K562 (cell line): ENCODE measurements at places on chromosomes 5 and 9. TPM values are rescaled to one million over a fixed set of nuclear protein-coding genes. Genes with fewer than 3 reads are reported as not detected.

DNA sequence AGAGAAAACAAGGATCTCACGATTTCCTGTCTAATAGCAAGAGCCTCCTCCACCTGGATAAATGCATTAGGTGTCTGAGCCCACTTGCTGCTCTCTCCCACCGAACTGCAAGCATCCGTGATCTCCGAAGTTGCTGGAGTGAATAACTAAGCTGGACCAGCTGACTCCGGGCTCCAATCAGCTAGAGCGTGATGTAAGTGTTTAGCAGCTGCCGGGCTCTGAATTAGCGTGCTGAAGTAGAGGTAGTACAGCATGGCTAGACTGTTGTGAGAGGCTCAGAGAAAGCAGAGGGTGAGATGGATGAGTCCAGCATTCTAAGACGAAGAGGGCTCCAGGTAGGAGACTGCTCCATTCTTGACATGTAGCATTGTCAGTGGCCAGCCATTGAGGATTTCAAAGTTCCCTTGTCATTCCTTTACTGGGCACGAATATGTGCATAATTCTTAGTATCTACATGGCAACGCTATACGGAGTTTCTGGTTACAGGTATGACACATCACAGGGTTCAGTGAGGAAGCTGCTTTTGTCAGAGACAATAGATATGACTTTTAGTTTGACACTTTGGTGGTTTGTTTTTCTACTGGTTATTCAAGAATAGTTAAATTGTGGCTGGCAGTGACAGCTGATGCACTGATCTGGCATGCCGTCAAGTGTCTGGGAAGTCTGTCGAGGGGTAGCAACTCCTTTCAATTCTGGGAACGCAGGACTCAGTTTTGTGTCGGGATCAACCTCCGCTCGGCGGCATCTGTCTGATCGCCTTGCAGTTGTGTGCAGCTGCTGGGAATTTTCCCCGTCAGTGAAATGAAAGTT lies 232.6 kb downstream of the MAST4 start:
- no peaks in the 10 kb centered on the region for H3K36me3 ChIP-seq
- no peak overlapping the region for H3K27ac ChIP-seq
- H3K4me3 ChIP-seq = no peak overlapping the region
- no peak for DNase-seq
- peaks cover 17% of the 10 kb centered on the region for H3K27me3 ChIP-seq
- no peaks in the 10 kb centered on the region for H3K4me1 ChIP-seq

DNA sequence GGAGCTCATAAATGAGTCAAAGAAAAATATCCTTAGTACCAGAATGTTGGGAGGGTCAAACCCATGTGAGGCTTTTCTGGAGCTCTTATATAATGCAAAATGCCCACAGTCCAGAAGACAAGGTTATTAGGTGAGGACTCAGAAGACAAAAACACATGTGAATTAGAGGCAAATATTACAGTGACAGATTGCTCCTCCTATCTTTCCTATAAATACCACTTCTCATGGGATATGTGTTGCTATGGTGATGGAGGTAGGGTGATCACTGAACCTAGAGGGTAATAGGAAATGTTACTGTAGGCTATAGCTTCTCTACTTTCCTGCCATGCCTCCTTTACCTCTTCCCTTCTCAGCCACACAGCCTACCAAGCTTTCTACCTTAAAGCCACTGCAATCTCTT lies 264.6 kb downstream of the SEC61B start:
- H3K36me3 ChIP-seq = no peaks in the 10 kb centered on the region
- H3K4me3 ChIP-seq = no peak overlapping the region
- DNase-seq = no peak
- no peak overlapping the region for H3K27ac ChIP-seq
- 0 out of 2 replicates have a peak, but pooled peaks cover 3% of the 10 kb centered on the region for H3K27me3 ChIP-seq

- H3K4me1 ChIP-seq = no peaks in the 10 kb centered on the region
- no peak overlapping the region for H3K27ac ChIP-seq
- H3K27me3 ChIP-seq = no peaks in the 10 kb centered on the region
- peak; percentile 10 for DNase-seq
- no peak overlapping the region for H3K4me3 ChIP-seq
Measured at GRCh38 chr5:143775258-143775657, 36.7 kb upstream of the HMHB1 start.

DNA sequence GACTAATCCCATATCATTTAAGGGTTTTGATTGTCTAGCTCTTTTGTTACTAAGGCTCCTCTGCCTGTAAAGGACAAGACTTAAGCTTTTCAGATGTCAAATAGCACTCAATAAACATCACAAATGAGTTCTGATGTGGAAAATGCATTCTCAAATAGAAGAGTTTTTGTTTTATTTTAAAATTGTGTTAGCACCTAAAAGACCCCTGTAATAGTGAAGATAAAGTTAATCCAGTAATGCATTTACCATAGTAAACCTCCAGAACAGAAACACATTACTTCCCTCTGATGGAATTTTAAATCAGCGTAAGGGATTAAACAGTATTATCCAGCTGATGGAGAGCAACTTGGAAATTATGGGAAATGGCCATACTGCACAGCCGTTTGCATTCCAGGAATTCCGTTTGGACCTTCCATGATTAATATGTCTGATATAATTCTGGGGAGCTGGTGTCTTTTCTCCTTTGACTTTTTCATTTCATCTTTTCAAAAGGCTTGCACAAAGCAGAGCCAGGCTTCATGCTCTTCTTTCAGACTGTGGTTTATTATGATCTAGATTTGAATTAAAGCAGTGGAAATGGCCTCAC lies 105.6 kb downstream of the PPP2R2B start:
- no peaks in the 10 kb centered on the region for H3K36me3 ChIP-seq
- no peaks in the 10 kb centered on the region for H3K4me1 ChIP-seq
- H3K27me3 ChIP-seq = no peaks in the 10 kb centered on the region
- no peak overlapping the region for H3K27ac ChIP-seq
- no peak for DNase-seq

Gene LCN15
- 0.13 and 0.66 TPM in 2 replicates for polyA plus RNA-seq

Gene IRX1
- polyA plus RNA-seq = not detected in 2 replicates

Gene EXOSC2
- polyA plus RNA-seq = 66.5 and 75.3 TPM in 2 replicates
